T-cell (primary cell): ENCODE measurements at places on chromosomes 5 and 9. TPM values are rescaled to one million over a fixed set of nuclear protein-coding genes. Genes with fewer than 3 reads are reported as not detected.

ANKRD31 gene
- total RNA-seq = 0.89 TPM

TNFSF15 gene
- not detected for total RNA-seq

- no peaks in the 10 kb centered on the region for H3K36me3 ChIP-seq
- no peak overlapping the region for H3K4me3 ChIP-seq
- no peak overlapping the region for H3K27ac ChIP-seq
- no peak for DNase-seq
- H3K4me1 ChIP-seq = no peaks in the 10 kb centered on the region
Measured at GRCh38 chr5:106420102-106420501, 1250.6 kb downstream of the EFNA5 start.

- H3K36me3 ChIP-seq = no peaks in the 10 kb centered on the region
- H3K27ac ChIP-seq = no peak overlapping the region
- no peak overlapping the region for H3K4me3 ChIP-seq
- no peak for DNase-seq
- H3K4me1 ChIP-seq = no peaks in the 10 kb centered on the region
Measured at GRCh38 chr9:99451112-99451606, 229.1 kb downstream of the SEC61B start.

DNA sequence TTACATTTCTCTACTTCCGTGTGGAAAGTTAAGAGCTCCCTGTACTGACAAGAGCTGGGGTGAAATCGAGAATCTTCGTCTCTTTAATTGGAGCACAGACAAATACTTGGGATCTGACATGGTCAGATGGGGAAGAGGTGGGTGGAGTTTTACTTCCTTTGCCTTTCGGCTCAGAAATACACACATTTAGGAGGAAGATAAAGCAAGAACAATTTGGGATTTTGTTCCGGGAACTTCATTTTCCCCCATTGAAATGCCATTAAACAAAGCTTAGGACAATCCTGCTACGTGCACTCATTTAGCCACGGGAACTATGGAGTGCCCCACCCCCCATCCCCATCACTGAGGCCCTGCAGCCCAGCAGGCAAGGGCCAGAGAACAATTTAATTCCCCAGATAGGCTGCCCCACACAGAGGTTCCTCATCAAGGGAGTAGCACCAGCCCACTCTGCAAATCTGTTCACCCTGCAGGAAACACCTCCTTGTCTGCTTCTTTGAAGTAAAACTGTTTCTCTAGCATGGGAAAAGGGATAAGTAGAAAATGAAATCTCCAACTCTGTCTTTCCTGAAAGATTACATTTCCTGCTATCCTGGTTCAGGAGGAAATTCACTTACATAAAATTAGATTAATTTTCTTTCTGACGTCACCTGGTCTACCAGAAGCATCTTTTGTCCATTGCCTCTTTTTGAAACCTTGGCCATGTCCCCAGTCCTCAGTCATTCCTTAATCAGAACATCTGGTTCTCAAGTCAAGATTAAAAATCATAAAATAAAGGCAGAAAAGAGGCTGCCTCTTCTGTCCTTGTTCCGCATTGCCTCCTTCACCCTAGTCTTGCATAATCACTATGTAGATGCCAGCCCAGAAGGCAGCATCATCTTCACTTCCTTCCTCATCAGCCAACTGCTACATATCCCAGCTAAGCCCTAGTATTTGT lies 206.4 kb downstream of the ENC1 start:
- H3K36me3 ChIP-seq = no peaks in the 10 kb centered on the region
- no peak overlapping the region for H3K27ac ChIP-seq
- peaks cover 8% of the 10 kb centered on the region for H3K27me3 ChIP-seq
- no peak for DNase-seq

GFI1B gene
- total RNA-seq = 0.67 TPM

MGAT1 gene
- total RNA-seq = 98.6 TPM

RAB24 gene
- total RNA-seq = 34.0 TPM

C9orf153 gene
- total RNA-seq = not detected

DNA sequence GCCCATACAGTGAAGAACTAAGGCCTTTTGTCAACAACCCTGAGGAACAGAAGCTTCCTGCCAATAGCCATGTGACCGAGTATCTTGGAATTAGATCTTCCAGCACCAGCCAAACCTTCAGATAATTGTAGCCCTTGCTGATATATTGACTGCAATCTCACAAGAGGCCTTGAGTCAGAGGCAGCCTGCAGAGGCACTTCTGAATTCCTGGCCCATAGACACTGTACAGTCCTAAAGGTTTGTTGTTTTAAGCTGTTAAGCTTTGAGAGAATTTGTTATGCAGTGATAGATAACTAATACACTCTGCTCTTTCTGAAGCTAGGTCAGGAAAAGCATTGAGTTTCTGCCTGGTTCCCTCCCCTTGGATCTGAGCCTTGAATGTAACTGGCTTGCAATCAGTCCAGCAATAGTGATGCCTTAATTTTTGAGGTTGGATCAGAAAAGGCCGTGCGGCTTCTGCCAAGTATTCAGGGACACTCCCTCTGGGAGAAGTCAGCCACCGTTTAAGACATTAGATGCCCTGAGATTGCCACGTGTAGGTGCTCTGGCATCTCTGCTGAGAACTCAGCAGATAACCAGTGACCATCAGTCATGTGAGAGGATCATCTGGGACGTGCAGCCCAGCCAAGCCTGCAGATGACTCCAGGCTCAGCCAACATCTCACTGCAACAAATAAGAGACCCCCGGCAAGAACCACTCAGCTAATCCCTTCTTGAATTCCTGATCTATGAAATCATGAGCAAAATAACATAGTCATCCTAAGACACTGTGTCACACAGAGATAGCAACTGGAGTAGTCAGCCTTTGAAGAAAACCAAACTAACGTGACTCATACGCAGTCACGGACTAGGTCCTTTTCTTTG lies 126.8 kb upstream of the STC2 start:
- H3K27ac ChIP-seq = no peak overlapping the region
- no peaks in the 10 kb centered on the region for H3K4me1 ChIP-seq
- no peaks in the 10 kb centered on the region for H3K36me3 ChIP-seq
- DNase-seq = no peak
- peaks cover under 1% of the 10 kb centered on the region for H3K27me3 ChIP-seq

DNA sequence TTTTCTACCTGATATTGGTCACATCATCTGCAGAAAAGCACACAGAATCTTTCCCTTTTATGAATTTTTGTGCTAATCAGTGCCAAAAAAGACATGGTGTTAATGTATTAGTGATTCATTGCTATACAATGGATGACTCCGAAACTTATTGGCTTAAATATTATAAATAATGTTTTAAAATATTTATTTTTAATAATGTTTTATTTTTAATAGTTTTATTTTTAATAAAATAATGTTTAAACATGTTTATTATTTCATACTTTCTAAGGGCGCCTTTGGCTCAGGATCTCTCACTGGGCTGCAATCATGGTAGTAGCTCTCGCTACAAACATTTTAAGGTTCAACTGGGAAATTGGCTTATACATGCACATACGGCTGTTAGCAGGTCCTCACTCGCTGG lies 65.7 kb downstream of the CDH12 start:
- no peaks in the 10 kb centered on the region for H3K4me1 ChIP-seq
- H3K27me3 ChIP-seq = no peaks in the 10 kb centered on the region

GRCh38 chr9:114503009-114503408 lies 2.3 kb downstream of the WHRN start:
- H3K27ac ChIP-seq = peak overlapping the region; percentile 6
- H3K4me3 ChIP-seq = no peak overlapping the region
- H3K36me3 ChIP-seq = no peaks in the 10 kb centered on the region
- no peak for DNase-seq

DNA sequence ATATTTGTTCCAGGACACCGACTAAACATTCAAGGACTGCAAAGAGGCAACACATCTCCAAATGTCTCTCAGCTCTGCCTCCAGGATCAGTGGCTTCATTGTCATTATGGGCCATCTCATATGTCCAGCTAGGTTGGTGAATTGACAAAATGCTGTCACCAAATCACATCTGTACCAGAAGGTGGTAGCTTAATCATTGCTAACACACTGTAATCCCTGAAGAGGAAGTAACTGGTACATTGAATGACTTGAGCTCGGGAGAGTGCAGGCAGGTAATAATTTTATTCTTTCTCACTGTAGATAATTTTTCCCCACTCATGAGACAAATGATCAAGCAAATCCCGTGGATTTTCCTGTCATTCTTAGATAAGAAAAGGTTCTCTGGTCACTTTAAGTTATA lies 169.8 kb downstream of the SEMA6A start:
- H3K4me3 ChIP-seq = no peak overlapping the region
- H3K4me1 ChIP-seq = no peaks in the 10 kb centered on the region
- no peak for DNase-seq
- no peak overlapping the region for H3K27ac ChIP-seq
- no peaks in the 10 kb centered on the region for H3K36me3 ChIP-seq
- H3K27me3 ChIP-seq = no peaks in the 10 kb centered on the region

- no peaks in the 10 kb centered on the region for H3K27me3 ChIP-seq
- no peaks in the 10 kb centered on the region for H3K4me1 ChIP-seq
- H3K27ac ChIP-seq = no peak overlapping the region
- no peaks in the 10 kb centered on the region for H3K36me3 ChIP-seq
- H3K4me3 ChIP-seq = no peak overlapping the region
Measured at GRCh38 chr9:8384091-8384490, 584.5 kb upstream of the DMAC1 start.

GRCh38 chr9:14159440-14160216 lies 154.3 kb downstream of the NFIB start:
- H3K4me3 ChIP-seq = no peak overlapping the region
- H3K4me1 ChIP-seq = no peaks in the 10 kb centered on the region
- DNase-seq = no peak

DNA sequence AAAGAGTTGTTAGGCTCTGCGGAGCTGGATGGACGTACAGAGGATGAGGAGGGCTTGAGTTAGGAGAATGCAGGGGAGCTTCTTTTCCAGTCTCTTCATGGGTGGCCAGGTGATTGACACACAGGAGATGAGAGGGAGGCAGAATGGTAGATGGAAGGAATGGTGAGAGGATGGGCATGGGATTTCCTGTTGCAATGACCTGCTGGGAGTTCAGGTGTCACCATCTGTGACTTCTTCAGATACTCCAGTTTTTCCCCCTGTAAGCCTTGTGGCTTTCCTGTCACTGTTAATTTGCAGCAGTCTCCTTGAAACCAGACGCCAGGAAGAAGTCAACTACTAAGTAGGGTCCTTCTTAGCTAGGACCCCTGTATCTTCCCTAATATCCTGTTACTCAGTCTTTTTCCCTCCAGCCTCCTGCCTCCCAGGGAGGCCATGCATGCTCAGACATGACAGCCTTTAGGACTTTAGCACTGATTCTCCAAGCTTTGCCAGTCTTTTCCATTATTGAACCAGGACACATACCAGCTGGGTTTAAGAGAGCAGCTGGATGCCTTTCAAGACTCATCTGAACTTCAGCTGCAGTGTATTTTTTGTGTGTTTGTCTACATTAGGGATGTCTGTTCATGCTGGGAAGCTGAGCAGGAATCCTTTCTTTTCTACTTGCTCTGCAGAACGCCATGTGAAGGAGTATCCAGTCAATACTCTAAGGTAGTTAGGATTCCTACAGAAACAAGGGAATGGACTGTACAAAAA lies 67.2 kb upstream of the CD180 start:
- no peaks in the 10 kb centered on the region for H3K36me3 ChIP-seq
- H3K27me3 ChIP-seq = no peaks in the 10 kb centered on the region
- H3K27ac ChIP-seq = no peak overlapping the region
- DNase-seq = no peak

DNA sequence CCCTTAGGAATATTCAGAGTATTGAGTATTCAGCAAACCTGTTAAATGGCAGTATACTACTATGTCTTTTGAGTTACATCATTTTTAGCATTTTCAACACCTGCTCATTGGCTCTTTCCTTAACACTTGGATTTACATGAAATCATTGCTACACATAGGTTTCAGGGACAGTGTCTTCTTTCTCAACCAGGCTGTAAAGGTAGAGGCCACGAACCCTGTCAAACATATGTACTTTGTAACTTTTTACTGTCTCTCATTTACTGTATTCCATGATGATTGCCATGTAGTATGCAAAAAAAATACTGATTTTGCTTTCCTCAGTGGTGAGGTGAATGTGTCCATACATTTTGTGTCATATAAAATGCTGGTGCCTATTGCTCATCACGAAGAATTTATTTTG lies 264.4 kb downstream of the SLCO4C1 start:
- H3K4me1 ChIP-seq = no peaks in the 10 kb centered on the region
- no peaks in the 10 kb centered on the region for H3K27me3 ChIP-seq
- no peak for DNase-seq
- no peak overlapping the region for H3K4me3 ChIP-seq
- H3K27ac ChIP-seq = no peak overlapping the region

DNA sequence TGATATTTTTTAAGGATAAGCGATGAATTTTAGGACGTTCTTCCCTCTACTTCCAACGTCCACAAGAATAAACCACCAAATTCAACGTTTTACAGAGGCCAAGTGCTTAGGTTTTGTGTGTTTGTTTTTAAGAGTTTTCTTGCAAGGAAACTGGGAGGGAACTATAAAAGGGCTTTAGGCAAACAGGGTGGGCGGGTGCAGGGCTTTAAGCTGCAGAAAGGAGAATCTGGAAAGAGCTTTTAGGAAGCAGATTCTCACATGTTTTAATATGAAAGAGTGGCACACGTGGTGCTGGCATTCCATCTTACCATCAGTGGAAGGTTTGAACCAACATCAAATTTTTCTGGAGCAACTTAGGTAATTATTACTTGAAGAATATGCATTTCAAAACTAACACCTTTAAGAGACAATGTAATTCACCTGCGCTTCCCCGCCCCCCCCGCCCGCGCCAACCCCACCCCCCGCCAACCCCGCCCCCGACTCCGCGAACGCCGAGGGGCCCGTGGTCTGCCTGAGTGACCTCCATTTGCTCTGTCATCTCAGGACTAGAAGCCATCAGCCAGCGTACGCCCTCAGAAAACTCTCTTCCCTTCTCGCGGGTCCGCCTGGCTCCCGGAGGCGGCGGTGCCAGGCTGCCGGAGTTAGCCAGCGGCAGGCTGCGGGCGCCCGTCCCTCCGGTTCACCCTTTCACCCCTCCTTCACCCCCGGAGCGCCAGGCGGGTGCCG lies 911 bp upstream of the PIK3R1 start:
- H3K36me3 ChIP-seq = no peaks in the 10 kb centered on the region
- H3K4me3 ChIP-seq = peak overlapping the region; percentile 76
- no peaks in the 10 kb centered on the region for H3K27me3 ChIP-seq
- no peak for DNase-seq

DNA sequence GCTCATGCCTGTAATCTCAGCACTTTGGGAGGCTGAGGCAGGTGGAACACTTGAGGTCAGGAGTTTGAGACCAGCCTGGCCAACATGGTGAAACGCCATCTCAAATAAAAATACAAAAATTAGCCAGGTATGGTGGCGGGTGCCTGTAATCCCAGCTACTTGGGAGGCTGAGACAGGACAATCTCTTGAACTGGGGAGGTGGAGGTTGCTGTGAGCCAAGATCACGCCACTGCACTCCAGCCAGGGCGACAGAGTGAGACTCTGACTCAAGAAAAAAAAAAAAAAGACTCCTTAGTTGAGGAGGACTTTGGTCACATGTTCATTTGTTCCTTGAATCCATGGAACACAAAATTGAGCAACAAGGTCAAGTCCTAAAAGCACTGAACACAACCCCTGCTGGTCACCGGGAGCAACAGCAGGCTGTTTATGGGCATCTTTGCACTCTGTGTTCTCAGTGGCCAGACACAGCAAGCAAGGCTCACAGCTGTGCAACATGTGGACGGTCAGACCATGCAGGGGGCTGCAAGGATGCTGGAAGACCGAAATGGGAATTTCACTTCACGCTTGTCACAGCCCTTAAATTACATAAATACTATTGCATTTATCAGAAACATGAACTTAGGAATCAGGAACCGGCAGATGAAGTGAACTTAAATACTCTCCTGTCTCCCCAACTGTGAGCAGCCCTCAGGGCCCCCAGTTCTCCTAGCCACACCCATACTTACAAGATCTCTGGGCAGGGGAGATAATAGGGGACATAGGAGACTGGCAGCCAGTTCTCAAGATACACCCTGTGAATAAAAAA lies 2.8 kb downstream of the GBGT1 start:
- no peak overlapping the region for H3K27ac ChIP-seq
- no peaks in the 10 kb centered on the region for H3K27me3 ChIP-seq
- no peaks in the 10 kb centered on the region for H3K36me3 ChIP-seq
